Activated T-cell treated with anti-CD3 and anti-CD28 coated beads for 48 hours (primary cell): ENCODE measurements at places on chromosomes 3 and 15.

- no peak for DNase-seq
These were observed 128.5 kb upstream of the RBMS3 start for GRCh38 chr3:29152379-29152778.

GRCh38 chr3:134430950-134431445 lies 54.8 kb downstream of the ANAPC13 start:
- no peak for DNase-seq

DNA sequence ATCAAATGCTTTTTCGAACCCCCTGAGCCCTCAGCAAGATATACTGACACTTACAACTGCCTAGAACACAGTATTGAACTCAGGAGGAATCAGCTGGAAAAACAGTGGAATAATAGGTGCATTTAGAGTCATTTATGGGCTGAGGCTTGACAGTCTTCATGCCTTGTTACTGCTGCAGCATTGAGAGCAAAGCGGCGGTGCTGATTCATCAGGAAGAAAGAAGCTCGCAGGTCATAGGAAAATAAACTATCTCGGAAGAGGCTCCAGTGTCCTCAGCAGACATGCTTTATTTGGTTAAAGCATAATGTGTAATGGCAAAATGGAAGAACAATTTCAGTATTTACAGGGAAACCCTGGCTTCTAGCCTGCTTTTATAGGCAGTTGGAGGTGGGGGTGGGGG lies 30.1 kb upstream of the NEO1 start:
- DNase-seq = no peak

- DNase-seq = no peak
These were observed 289.8 kb downstream of the ZBTB20 start for GRCh38 chr3:114857299-114857701.

DNA sequence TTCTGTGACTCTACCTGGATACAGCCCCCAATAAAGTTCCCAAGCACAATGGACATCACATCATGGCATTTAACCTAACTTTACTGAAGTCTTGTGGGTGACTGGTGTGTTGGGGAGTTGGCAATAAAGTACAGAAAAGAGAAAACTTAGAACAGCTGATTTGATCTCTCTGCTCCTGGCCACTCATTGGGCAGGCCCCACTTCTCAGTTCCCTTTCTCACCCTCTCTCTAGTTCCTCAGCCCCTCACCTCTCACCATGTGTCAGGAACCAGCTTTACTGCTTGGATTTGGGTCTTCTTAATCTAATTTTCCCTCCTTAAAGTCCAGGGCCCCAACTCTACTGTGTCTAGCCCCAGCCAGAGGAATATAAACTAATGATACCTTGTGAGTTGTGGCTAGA lies 713 bp upstream of the MUC13 start:
- DNase-seq = no peak

GRCh38 chr15:76976572-76977270 lies 18.2 kb upstream of the PSTPIP1 start:
- DNase-seq = no peak

DNA sequence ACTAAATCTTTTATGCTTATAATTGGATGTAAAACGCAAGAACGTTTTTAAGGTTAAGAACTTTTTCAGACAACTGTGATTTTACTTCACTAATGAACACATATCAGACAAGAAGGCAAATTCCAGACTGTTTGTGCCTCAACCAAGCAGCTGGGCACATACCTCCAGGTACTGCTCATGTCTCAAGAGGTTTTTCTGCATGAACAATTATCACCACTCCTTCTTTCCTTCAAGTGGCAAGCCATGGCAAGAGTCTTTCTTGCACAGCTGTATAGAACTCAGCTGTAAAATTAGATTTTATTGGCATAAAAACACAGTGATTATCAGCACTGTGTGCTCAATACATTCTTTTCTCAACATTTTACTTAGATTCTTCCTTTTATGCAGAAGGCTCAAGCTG lies 64.3 kb downstream of the FNDC3B start:
- no peak for DNase-seq

- no peak for DNase-seq
These were observed 151.4 kb downstream of the SCAPER start for GRCh38 chr15:76753771-76754170.

- DNase-seq = no peak
These were observed 198.4 kb upstream of the ST8SIA2 start for GRCh38 chr15:92195241-92195640.

- no peak for DNase-seq
These were observed 40.2 kb upstream of the AGTR1 start for GRCh38 chr3:148657470-148657869.

DNA sequence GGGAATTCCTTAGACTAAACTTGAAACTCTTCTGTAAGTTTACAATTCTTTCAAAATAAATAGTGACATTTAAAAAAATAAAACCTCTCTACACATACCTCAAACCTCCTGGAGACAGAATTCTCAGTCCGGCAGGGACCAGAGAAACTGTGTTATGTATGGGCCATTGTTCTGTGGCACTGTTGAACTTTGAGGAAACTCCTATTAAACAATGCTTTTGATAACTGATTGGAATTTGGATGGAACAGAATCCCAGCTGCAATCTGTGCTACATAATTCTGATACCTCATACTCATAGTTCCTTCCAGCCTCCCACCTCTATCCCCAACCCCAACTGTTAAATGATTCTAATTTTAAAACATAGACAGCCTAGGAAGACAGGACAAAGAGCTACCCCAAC lies 85.0 kb downstream of the TM4SF4 start:
- DNase-seq = no peak

GRCh38 chr3:161263057-161263456 lies 41.9 kb downstream of the NMD3 start:
- DNase-seq = no peak

DNA sequence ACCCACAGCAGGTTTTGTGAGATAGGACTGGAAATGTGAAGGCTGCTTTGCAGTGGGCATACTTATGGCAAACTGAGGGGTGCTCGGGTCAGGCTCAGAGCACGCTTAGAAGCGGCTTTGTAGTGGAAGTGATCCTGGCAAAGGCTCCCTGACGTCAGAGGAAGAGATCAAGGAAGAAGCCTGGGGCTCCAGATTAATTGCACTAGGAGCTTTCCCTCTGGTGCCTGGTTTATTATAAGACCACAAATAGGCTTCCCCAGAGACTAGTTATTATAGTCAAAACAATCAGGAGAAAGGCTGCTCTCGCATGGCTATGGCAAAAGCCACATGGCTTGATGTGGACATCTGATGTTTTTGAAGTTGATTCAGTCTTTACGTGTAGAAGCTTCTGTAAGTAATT lies 515.1 kb downstream of the GABRG3 start:
- no peak for DNase-seq

DNA sequence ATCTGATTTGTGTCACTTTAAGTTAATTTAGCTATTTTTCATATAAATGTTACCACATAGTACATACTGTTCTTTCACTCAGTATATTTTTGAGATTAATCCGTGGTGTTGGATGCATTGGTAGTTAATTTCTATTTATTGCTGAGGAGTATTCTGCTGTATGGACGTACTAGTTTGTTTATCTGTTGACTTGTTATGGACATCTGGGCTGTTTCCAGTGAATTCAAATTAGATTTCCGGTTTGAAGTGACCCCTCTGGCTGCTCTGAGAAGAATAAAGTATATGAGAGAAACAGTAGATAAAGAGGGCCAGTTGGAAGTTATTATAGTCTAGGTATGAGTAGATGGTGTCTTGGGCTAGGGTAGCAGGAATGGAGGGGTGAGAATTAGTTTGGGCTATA lies 15.6 kb downstream of the KAT2B start:
- DNase-seq = no peak

- no peak for DNase-seq
These were observed 74.0 kb downstream of the SRGAP3 start for GRCh38 chr3:9175421-9175820.
